ENCODE measurements at places on chromosomes 3 and 15.
A peak's percentile ranks its signal among the peaks of the same experiment; 100 is the strongest.

- no peak for DNase-seq
Observed at GRCh38 chr3:189727898-189728297, 96.7 kb downstream of the TP63 start.

DNA sequence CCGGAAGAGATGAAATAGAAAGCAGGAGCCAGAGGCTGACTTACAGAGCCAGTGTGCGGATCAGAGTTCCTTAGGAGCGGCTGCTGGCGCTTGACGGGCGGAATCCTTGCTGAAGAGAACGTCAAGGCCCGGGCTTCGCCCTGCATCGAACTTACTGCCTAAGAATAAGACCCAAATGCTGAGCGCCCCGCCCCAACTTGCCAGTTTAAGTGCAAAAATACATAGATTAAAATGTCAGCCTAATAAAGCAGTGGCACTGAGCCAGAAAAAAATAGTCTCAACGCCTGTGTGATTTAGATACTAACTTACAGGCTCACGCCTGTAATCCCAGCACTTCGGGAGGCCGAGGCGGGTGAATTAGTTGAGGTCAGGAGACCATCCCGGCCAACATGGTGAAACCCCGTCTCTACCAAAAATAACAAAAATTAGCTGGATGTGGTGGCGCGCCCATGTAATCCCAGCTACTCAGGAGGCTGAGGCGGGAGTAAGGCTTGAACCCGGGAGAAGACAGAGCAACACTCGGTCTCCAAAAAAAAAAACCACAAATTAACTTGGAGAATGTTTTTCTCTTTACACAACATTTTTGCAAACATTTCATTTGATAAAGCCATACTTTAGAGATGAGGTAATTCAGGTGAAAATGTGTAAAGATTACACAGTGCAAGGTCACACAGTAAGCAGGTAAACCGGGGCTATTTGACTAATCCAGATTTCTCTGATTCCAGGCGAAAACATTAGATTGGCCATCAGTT is 1.2 kb upstream of the UBP1 start:
- no peak for DNase-seq

DNA sequence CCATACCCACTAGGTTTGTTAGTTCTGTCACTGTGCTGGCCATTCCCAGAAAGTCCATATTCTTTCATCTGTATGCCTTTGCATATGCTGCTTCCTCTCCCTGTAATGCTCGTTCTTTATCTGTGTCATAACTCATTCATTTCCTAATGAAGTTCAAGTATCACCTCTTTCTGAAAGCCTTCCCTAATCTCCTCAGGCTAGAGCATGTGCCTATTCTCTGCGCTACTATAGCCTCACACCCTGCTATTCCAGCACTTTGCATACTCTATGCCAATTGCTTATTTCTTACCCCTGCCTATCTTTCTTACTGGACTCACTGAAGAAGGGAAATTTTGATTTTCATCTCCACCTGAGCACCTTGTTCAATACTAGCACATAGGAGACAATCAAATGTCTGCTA is 25.6 kb upstream of the C2CD4B start:
- DNase-seq: no peak

GRCh38 chr3:69272556-69272955 is 113.3 kb downstream of the FRMD4B start:
- DNase-seq: no peak

- no peak for DNase-seq
Observed at GRCh38 chr15:88269356-88270062, 13.0 kb upstream of the NTRK3 start.

DNA sequence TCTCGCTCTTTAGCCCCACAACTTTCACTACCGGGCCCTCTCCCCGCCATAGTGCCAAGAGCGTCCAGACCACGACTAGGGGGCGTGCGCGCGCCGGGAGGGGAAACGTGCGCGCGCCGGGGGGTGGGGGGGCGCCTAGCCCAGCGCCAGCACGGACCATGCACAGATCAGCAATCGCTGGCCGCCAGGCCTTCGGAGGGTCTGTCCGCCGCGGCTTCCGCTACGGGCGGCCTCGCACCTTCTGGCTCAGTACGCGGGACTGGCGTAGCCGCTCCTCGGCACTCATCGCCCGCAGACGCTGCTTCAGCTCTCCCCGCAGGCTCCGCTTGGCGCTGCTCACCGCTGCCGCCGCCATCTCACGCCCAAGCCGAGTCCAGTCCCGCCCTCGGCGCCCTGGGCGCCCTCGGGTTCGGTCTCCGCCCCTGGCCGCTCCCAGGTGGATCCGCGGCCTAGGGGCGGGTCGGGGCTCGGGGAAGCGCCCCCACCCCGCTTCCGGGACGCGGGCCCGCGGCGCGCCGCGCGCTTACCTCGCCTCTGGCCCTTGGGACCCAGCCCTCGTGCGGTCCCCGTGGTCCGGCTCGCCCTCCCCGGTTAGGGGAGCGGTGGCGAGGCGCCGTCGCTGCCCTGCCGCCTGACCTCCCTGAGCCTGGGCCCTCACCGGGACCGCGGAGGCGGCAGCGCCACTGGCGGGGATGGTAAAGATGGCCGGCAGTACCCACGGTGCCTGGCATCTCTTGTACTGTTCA is at the start of gene MTHFS:
Gene MTHFS, minus strand, starts transcription at position 381 of the 746 bp plus-strand sequence. Its CDS starts 26 bp downstream, at position 355.
- peak; percentile 83 for DNase-seq

- DNase-seq: no peak
Observed at GRCh38 chr3:66383998-66384745, 116.7 kb downstream of the LRIG1 start.

- DNase-seq: no peak
Observed at GRCh38 chr15:99210334-99210733, 39.0 kb downstream of the TTC23 start.

GRCh38 chr15:45123397-45123796 is 6.3 kb downstream of the DUOXA1 start:
- no peak for DNase-seq

DNA sequence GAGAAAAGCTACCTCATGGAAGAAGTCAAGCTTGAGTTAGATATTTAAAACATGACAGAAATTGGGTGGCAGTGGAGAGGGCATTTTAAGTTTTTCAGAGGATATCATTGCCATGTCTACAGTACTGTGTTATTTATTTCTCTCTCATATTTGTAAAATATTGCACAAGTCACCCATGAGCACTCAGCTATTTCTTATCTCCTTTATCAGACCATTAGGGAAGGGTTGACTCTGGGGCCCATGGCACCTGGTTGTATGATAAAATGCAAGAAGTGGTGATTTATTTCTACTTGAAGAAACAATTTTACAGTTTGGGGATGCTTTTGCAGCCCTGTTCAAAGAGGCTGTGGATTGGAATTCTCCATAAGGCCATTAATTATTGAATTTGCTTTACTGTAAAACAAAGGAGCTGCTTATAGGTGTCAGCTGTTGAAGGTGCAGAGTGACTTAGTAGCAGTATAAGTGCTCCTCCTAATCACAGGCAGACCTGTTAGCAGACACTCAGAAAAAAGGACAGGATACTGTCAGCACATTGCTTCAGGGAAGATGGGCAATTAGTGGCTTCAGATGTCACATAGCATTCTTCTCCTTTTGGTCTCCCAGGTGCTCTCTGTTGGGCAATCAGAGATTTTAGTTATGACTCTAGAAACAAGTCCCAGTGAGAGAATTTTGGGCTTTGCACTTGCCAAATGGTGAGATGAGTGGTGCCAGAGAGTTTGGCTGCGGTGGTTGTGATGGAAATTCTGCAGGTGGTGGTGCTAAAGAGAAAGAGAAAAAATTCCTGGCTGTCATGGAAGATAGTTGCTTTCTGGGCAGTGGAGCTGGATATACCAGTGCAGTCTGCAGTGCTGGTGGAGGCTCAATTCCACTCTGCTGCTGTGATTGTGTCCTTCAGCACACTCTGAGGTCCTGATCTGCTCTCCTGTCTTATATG is 129.7 kb upstream of the ROPN1 start:
- DNase-seq: no peak

GRCh38 chr3:4426782-4427344 is 40.2 kb downstream of the SUMF1 start:
- peak; percentile 9 for DNase-seq

GRCh38 chr3:107976202-107976800 is 114.5 kb downstream of the CD47 start:
- no peak for DNase-seq

- DNase-seq: no peak
Observed at GRCh38 chr3:126679831-126680666, 24.0 kb upstream of the CHCHD6 start.

- DNase-seq: peak; percentile 15
Observed at GRCh38 chr3:169146866-169147237, 516.7 kb downstream of the MECOM start.

DNA sequence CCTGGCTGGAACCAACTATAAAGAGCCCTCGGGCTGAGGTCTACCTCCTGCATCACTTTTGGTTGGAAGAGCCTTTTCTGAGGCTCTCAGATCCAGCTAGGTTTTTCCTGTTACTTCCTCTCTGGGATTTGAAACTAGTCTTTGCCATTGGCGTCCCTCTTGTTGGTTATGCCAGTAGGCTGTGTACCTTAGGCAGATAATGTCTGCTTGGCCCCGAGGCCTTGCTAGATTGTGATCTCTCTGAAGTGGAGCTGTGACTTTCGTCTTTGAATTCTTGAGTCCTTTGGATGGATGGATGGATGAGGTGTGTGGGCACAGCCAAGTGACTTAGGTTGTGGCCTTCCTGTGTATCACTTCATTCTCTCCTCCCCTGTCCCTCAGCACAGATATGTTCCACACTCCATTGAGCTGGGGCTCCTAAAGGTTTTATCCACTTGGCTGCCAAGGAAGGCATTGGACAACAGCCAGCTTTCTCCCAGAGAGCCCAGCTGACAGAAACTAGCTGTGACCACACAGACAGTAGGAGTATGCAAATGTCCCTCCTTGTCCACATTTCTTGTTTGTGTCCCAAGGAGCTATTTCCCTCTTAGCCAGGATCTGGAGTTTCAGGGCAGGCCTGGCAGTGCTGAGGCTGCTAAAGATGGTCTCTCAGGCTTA is 7.9 kb upstream of the DNAJC17 start:
- no peak for DNase-seq

DNA sequence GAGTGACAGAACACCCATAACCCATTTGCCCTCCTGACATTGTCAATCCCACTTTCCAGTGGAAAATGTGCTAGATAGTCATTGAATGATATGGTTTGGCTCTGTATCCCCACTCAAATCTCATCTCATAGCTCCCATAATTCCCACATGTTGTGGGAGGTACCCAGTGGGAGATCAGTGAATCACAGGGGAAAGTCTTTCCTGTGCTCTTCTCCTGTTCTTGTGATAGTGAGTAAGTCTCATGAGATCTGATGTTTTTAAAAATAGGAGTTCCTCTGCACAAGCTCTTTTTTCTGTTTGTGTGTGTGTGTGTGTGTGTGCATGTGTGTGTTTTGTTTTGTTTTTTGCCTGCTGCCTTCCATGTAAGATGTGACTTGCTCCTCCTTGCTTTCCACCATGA is 191.7 kb downstream of the ARRDC4 start:
- DNase-seq: no peak

DNA sequence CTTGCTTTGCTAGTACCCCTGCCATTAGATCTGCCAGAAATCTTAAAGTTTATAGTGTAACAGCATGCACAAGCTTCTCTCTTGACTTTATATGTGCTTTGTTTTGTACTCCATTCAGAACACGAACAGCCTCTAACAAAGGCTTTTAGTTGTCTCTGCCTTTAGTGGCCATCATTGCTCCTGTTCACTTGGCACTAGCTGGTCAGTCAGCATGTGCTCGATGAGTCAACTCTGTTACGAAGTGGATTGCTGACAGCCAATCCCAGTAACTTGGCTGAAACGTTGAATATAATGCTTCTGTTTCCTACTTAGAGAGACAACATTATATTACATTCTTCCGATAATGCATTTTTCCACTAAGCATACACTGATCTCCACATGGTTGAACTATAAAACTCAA is 349.2 kb downstream of the NAALADL2 start:
- no peak for DNase-seq

- DNase-seq: no peak
Observed at GRCh38 chr3:177905173-177906125, 630.8 kb upstream of the KCNMB2 start.

DNA sequence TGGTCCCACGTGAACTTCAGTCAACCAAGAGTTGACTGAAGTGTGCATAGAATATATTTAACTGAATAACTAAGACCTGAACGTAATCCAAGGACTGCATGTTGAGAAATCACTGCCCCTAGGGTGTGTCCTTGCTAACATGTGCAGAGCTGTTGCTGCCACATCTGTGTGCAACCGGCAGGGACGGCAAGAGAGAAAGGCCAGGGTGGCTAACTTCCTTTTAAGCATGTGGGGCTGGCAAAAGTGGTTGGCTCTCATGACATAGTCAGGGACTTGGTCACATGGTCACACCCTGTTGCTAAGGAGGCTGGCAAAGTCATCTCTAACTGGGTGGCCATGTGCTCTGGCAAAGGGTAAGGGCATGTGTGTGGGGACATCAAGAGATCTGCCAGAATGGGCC is 52.4 kb downstream of the GASK1A start:
- no peak for DNase-seq

- DNase-seq: peak; percentile 19
Observed at GRCh38 chr3:195035345-195036202, 235.4 kb downstream of the XXYLT1 start.

DNA sequence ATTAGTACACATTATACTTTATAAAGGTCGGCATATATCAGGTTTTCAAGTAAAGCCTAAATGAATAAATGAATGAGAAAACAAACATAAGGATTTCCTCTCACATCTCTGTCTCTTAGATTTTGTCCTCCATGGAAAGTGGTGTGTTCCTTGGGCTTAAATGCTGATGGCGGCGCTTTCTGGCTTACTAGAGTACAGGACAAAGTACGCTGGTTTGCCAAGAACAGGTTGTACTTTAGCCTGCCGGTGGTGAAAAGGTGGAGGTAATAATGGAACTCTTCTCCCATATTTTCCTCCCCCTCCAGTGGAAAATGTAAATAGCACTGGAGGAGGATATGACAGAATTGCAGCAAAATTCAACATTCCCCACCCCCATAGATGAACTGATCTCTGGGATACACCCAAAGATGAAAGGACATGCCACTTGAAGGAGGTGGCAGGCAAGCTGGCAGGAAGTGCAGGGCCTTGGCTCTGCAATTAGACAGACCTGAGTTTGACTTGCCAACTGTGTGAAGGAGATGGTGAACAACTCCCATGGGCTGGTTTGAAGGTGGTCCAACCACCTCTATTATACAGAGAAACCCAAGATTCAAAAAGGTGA is 29.3 kb downstream of the CEP152 start:
- no peak for DNase-seq

DNA sequence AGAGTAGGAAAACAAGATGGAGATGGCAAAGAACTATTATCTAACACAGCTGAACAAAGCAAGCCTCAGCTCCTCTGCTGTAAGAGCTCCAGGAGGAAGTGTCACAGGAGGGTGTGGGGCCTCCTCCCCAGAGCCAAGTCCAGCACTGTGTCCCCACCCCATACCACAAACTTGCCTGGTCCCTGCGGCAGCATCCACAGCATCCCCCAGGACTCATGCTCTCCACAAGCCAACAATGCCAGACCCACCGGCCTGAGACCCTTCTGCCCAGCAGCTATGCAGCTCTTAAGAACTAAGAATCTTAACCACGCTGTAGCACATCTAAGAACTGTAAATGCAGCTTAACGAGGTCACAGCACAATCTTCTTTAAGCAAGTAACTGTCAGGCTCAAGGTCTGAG is 9.1 kb downstream of the RBM15B start:
- DNase-seq: no peak

- DNase-seq: no peak
Observed at GRCh38 chr3:185789891-185790830, 34.7 kb downstream of the IGF2BP2 start.

Data from HEK293T (cell line).